ENCODE measurements at places on chromosomes 7 and 10.

DNA sequence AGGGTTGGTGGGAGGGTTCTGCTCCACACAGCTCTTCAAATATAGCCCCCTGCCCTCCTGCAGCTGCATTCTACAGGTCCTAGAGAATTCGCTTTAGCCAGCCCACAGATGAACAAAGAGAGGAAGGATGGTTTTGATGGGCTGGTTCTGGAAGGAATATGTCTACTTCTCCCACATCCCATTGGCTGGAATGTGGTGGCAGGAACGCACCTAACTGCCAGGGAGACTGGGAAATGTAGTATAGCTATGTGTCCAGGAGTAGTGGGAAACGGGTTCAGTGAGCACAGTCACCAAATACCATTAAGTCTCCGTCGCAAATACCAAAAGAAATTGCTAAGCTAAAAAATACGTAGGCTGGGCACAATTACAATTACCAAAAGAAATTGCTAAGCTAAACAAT is 7.3 kb upstream of the PTER start:
- H3K27me3 ChIP-seq, result peaks cover 10% of the 10 kb centered on the region
- DNase-seq, result no peak
- H3K36me3 ChIP-seq, result no peaks in the 10 kb centered on the region
- no peaks in the 10 kb centered on the region for H3K4me1 ChIP-seq

- DNase-seq, result no peak
- H3K4me1 ChIP-seq, result no peaks in the 10 kb centered on the region
- H3K27me3 ChIP-seq, result no peaks in the 10 kb centered on the region
- H3K27ac ChIP-seq, result no peak overlapping the region
- H3K36me3 ChIP-seq, result no peaks in the 10 kb centered on the region
Measured at GRCh38 chr7:94355454-94355853, 39.2 kb upstream of the COL1A2 start.

- H3K36me3 ChIP-seq, result no peaks in the 10 kb centered on the region
- H3K4me1 ChIP-seq, result peaks cover 15% of the 10 kb centered on the region
- H3K4me3 ChIP-seq, result peak overlapping the region; percentile 58
Measured at GRCh38 chr7:151408839-151409666, 785 bp downstream of the WDR86 start.

GRCh38 chr10:126223512-126224067 is 164.7 kb downstream of the ADAM12 start:
- no peak overlapping the region for H3K4me3 ChIP-seq
- H3K27me3 ChIP-seq, result no peaks in the 10 kb centered on the region
- H3K27ac ChIP-seq, result no peak overlapping the region
- DNase-seq, result no peak

GRCh38 chr7:29987811-29988317 is 1.7 kb downstream of the SCRN1 start:
- H3K4me3 ChIP-seq, result no peak overlapping the region
- H3K27me3 ChIP-seq, result peaks cover 3% of the 10 kb centered on the region
- peak overlapping the region; percentile 62 for H3K27ac ChIP-seq
- H3K4me1 ChIP-seq, result peaks cover 4% of the 10 kb centered on the region
- no peaks in the 10 kb centered on the region for H3K36me3 ChIP-seq

DNA sequence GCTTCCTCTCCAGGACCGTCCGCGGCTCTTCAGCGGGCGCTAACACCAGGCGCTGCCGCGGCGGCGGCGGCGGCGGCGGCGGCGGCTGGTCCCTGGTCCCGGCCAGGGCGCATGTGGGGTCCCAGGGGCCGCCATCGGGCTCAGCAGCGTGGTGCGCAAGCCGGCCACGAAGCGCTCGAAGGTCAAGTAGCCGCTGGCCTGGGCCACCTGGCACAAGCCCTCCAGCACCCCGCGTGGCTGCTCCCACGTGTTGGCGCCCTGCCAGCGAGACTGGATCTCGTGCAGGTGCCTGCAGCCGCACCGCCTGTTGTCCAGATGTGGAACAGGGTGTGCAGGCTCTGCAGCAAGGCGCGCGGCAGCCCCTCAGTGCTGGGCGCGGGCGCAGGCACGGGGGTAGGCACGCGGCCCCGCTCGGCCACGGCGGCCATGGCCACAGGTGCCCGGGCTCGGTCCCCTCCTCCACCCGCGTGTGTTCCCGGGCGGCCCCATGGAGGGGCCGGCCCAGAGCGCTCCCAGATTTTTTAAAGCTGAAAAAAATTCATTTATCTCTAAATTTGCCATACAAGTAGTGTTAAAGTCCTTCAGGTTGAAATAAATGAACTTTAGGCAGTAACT is 884.2 kb upstream of the ZNF722 start:
- H3K36me3 ChIP-seq, result no peaks in the 10 kb centered on the region
- H3K4me1 ChIP-seq, result no peaks in the 10 kb centered on the region
- no peak overlapping the region for H3K4me3 ChIP-seq
- H3K27ac ChIP-seq, result no peak overlapping the region

- no peaks in the 10 kb centered on the region for H3K27me3 ChIP-seq
- H3K4me1 ChIP-seq, result peaks cover 5% of the 10 kb centered on the region
- H3K36me3 ChIP-seq, result peaks cover 6% of the 10 kb centered on the region
- no peak for DNase-seq
- H3K27ac ChIP-seq, result no peak overlapping the region
- no peak overlapping the region for H3K4me3 ChIP-seq
Measured at GRCh38 chr7:22819476-22819875, 3.2 kb downstream of the TOMM7 start.

- H3K4me1 ChIP-seq, result peaks cover 2% of the 10 kb centered on the region
- H3K4me3 ChIP-seq, result no peak overlapping the region
- H3K36me3 ChIP-seq, result no peaks in the 10 kb centered on the region
Measured at GRCh38 chr7:155963356-155963755, 151.1 kb upstream of the SHH start.

DNA sequence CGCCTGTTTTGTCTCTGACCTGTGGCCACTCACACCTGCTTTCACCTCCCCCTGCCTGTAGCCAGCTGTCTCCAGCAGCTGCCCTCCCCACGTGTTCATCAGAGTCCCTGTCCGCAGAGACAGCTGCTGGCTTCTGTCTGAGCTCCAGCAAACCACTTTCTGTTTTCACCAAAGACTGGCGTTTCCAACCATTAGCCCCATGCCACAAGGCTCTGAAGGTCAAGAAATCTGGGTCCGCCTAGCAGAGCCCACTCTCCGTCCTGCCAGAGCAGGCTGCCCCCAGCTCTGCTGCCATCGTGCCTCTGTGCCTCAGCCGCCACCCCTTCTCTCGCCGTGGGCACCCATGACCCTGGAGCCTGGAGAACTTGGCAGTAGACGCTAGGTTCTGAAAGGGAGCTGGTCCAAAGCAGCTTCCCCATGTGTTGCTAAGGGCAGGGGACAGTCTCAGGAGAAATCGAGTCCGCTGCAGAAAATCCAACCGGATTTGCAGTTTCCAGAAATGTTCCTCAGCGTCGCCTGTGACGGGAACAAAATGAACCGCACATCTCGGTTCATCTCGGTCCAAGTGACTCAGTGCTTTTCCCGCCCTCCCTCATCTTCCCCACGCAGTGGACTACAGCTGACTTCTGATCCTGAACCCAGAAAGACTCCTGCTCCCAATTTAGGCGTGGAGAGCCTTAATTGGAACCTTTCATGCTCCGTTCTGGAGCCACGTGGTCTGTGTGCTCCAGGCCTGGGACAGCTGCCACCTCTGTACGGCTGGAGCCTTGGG is 28.0 kb downstream of the TMEM120A start:
- DNase-seq, result no peak
- no peak overlapping the region for H3K27ac ChIP-seq
- no peak overlapping the region for H3K4me3 ChIP-seq
- peaks cover 3% of the 10 kb centered on the region for H3K4me1 ChIP-seq
- no peaks in the 10 kb centered on the region for H3K27me3 ChIP-seq

DNA sequence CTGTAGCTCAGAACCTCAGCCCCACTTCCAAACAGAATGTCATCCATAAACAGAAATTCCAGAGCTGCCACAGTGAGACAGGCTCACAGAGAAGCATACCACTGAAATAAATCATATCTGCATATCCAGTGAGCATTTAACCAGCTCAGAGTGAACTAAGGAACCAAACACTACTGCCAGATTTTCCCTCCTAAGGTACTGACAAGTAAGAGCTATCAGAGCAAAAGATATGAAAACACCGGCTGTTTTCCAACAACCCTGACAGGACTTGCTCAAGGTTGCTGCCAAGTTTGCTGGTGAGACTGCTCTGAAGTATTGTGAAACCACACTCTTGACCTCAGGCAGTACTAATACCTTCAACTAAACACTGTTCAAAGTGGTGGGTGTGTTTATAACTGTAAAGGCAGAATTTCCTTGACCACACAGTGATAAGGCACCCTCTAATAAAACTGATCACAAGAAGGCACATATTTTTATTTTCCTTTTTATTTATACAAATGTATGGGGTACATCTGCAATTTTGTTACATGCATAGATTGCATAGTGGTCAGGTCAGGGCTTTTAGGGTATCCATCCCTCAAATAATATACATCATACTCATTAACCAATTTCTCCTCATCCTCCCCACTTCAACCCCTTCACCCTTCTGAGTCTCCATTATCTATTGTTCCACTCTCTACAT is 18.3 kb downstream of the SGMS1 start:
- no peaks in the 10 kb centered on the region for H3K36me3 ChIP-seq
- no peak overlapping the region for H3K4me3 ChIP-seq
- peaks cover 20% of the 10 kb centered on the region for H3K4me1 ChIP-seq
- DNase-seq, result peak; percentile 75
- H3K27ac ChIP-seq, result peak overlapping the region; percentile 39

- H3K36me3 ChIP-seq, result no peaks in the 10 kb centered on the region
- no peaks in the 10 kb centered on the region for H3K4me1 ChIP-seq
- no peak for DNase-seq
- no peaks in the 10 kb centered on the region for H3K27me3 ChIP-seq
Measured at GRCh38 chr7:82975811-82976468, 186.7 kb downstream of the PCLO start.

GRCh38 chr7:28871077-28871476 is 87.1 kb downstream of the TRIL start:
- H3K27ac ChIP-seq, result no peak overlapping the region
- H3K4me1 ChIP-seq, result no peaks in the 10 kb centered on the region
- H3K27me3 ChIP-seq, result peaks cover 4% of the 10 kb centered on the region
- no peak overlapping the region for H3K4me3 ChIP-seq
- H3K36me3 ChIP-seq, result no peaks in the 10 kb centered on the region
- DNase-seq, result no peak

Data from small intestine (tissue), 16 donors.